ENCODE measurements at places on chromosomes 1 and 21.

GRCh38 chr21:27511233-27511632 is 544.3 kb upstream of the ADAMTS5 start:
- DNase-seq = no peak

DNA sequence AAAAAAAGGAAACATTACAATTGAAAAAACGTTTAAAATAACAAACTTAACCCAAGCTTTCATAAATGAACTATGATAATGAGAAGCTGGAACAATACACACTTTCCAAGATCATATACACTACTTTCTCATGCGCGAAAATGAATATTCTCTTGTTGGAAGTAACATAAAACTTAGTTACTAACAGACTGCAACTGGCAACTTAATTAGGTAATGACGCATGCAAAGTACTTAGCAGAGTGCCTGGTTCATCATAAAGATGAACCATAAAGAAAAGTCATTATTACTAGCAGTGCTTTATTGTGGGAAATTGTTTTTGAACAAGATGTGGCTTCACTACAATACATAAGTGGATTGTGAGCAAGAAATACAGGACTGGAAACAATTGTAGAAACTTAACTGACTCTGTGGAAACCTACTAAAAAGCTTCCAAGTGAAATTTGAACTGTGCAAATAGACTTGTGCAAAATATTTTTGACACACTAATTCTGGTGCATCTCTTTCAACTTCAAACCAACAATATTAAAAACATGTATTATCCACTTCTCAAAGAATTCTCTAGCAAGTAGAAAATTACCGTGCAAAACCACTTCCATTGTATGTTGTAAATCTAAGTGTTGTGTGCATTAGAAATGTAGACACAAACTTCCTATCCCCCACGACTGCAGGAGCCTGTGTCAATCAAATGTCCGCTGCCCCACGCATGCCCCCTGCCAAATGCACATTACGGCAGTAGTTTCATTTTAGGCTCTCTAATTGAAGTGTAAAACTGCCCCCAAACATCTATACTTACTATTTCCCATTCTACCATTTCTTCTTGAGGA is 2.0 kb downstream of the ARHGAP29 start:
- no peak for DNase-seq

DNA sequence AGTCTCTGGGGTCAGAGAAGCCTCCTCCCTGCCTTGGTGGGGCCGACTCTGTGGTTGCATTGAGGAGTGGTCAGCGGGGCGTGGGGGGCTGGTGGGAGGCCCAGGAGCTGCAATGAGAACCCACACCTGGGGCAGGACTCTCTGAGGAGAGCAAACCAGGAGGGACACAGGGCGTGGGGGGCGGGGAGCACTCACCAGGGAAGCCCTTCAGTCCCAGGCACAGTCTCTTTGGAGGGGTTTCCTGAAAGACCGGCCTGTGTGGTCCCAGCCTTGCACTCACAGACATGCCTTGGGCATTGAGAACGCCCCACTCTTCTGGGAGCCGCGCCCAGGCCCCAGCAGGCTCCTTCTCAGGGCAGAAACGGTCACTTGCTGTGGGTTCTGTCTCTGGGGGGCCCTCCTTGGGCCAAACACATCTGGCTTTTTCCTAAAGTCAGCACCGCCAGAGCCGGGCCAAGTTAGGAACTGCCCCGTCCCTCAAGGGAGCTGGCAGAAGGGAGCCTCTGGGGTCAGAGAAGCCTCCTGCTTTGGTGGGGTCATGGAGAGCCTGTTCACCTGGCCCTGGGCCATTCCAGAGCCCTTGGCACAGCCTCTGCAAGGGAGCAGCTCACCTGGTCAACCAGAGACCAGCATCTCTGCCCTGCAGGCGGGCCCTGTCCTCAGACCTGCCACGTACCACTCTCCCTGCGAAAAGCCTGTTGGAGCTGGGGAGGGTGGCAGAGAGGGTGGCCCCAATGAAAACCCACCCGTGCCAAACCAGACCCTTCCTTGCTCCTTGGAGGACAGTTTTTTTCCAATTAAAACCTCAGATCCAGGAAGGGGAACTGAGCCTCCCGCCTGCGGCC is 59.9 kb upstream of the TTC34 start:
- DNase-seq = no peak

GRCh38 chr1:90534663-90535295 is 182.3 kb downstream of the BARHL2 start:
- DNase-seq = no peak

DNA sequence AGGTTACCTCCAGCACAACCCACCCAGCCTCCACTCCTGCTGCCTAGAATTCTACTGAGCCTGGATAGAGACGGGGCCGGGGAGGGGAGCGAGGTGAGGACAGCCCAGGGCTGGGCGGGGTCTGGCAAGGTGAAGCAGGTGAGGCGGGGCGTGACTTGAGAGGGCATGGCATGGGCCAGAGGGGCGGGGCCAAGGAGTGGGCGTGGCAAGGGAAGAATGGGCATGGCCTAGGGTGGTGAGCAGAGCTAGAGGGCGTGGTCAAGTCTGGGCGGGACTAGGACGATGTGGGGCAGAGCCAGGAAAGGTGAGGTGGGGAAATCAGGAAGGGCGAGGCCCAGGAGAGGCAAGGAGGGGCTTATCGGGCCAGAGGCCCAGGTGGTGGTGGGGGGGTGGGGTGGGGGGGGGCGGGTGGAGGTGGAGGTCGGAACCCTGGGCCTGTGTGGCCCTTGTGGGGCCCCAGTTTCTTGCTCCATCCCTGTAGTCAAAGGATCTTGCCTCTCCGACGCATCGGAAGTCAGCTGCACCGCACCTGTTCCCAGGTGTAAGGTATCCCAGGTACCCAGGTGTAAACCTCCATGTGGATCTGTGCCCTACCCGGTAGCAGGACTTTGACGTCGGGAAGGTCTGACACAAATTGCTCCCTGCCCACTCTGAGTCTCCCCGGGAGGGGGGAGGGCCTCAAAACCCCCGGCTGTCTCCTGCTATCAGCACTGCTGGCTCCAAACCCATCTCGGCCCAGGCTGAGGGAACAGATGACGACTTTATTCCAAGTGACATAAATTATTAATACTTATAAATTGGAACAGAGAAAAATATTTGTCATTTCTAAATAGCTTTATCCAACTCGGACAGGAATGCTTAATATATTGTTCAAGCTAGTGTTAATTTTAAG is 32.9 kb upstream of the UTS2 start:
- DNase-seq = peak; percentile 5

GRCh38 chr1:207952617-207953542 is 42.0 kb upstream of the CD34 start:
- no peak for DNase-seq

- no peak for DNase-seq
These were observed 34.4 kb downstream of the ADCY10 start for GRCh38 chr1:167879508-167879907.

DNA sequence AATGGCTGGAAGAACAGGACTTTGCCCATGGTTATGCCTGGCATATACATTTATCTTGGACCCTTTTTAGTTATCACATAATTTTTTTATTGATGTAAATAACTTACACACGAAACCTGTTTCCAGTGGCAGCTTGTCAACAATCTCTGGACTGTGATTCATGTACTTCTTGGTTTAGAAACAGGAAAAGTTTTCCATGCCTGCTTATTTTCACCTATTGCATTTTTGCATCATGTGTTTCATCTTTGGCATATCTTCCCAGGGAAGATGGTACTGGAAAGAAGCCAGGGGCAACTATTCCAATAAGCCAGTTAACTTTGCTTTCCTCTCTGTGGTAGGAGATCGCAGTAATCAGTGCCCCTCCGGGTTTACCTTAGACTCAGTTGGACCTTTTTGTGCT is 210.3 kb downstream of the TPR start:
- DNase-seq = no peak

GRCh38 chr1:88552226-88552625 is 131.8 kb upstream of the PKN2 start:
- no peak for DNase-seq

GRCh38 chr1:171061425-171062143 is 29.1 kb upstream of the FMO3 start:
- DNase-seq = no peak

DNA sequence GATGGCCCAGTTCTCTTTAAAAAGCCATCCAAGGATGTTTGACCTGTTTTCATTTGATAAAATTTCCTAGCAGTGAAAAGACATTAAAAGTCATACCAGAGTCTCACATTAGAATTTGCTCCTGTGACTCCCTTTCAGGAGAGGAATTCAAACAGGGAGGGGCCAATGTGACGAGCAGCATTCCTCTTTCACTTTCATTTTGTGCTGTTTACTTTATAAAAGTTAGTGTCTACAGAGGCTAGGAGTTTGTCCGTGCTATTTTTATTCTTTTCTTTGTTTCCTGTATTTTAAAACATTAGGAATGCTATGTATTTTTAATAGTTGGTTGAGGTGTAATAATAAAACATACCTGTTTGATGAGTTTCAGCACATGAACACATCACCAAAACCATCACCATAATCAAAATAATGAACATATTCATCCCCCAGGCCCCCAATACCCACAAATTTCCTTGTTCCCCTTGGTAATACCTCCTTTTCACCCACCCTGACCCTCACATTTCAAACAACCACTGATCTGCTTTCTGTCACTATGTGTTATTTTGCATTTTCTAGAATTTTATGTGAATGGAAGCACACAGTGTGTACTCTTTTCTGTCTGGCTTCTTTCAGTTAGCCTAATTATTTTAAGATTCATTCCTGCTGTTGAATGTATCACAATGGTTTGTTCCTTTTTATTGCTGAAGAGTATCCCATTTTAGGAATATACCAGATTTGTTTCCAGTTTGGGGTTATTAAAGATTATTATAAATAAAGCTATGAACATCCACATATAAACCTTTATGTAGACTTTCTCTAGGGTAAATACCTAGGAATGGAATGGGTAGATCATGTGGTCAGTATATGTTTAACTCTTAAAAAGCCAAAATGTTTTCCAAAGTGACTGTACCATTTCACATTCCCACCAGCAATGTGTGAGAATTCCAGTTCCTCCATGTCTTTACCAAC is 129.5 kb downstream of the TENT5C start:
- no peak for DNase-seq

GRCh38 chr1:216945538-216946080 is 222.4 kb upstream of the ESRRG start:
- DNase-seq = no peak

DNA sequence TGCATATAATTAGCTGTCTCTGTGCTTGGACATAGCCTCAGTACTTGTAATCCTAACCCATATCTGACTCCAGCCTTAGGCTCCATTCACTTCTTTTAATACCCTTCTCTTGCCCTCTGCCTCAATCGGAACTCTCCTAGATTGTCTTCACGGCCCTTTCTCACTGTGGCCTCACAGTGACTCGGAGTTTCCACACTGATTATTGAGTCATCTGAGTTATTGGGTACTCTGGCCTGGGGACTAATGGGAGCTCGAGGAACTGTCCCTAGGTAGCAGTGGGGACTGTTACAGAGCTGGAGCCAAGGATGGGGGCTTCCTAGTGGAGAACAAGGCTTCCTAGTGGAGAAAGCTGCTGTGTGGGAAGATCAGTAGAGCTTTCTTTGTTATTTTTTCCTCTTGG is 17.0 kb downstream of the TRAF5 start:
- no peak for DNase-seq

GRCh38 chr1:29264773-29265389 is 28.6 kb downstream of the PTPRU start:
- DNase-seq = no peak

DNA sequence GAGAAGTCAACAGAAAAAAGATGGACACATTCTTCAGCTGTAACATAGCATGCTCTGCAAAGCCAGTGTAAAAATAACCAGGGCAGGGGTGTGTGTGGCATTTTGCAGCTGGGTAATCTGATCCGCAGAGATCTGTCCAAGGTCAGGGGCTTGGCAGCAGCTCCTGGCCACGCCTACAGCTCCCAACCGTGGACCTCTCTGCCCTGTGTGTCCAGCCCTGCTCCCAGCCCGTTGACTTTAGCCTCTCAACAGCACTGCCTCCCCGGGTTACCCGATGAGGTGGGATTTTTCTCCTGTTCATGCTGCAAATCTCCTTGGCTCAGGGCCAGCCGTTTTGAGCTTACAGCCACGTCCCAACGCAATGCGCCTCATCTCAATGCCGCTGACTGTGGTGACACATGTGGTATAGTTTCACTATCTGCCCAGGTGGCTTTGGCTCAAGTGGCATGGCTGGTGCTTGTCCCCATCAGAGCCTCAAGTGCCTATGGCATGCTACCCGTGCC is 68.1 kb downstream of the VWA5B1 start:
- DNase-seq = peak; percentile 23

GRCh38 chr1:46477153-46477929 is 12.3 kb upstream of the DMBX1 start:
- DNase-seq = peak; percentile 66

DNA sequence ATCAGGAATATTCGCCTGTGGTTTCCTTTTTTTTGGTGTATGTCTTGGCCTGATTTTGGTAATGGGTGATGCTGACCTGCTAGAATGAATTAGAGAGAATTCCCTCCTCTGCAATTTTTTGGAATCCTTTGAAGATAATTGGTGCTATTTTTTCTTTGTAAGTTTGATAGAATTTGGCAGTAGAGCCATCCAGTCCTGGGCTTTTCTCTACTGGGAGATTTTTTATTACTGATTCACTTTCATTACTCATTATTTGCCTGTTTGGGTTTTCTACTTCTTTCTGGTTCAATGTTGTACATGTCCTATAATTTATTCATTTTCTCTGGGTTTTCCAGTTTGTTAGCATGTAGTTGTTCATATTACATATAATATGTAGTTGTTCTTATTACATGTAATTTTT is 48.7 kb downstream of the NTMT2 start:
- DNase-seq = no peak

DNA sequence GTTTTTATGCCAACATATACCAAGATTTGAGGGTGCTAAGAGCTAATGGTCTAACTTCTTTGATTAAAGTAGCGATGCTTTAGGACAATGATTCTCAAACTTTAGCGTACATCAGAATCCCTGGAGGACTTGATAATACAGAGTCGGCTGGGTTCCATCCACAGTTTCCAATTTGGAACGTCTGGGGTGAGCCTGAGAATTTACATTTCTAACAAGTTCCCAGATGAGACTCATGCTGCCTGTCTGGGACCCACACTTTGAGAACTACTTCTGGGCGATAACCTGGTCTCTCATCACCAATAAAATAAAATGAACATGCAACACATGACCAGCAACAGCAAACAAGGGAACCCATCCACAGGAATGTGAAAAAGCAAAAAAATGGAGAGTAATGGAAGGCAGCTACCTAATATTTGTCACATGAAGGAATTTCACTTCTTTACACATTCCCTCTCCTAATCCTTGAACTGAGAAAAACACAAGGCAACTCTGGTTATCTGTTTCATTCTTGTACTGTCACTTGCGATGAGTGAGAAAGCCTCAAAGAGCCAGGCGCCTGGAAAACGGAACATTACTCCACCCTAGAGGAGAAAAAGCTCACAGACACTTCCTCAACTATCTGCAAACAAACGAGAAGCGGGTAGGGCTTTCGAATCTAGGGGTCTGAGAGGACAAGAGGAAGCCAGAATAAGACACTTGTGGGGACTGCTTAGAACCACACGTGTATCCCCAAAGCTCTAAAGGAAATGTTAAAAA is 14.0 kb downstream of the HSF2BP start:
- peak; percentile 45 for DNase-seq

- no peak for DNase-seq
These were observed 29.7 kb downstream of the TSHB start for GRCh38 chr1:115059316-115059715.

- DNase-seq = no peak
These were observed 15.9 kb downstream of the DUSP10 start for GRCh38 chr1:221725735-221726672.
